ENCODE measurements at places on chromosomes 6 and 20. TPM values are rescaled to one million over a fixed set of nuclear protein-coding genes. Genes with fewer than 3 reads are reported as not detected.
A peak's percentile ranks its signal among the peaks of the same experiment; 100 is the strongest.

- no peak for DNase-seq
Measured at GRCh38 chr20:50574108-50574507, 63.9 kb downstream of the PTPN1 start.

- DNase-seq = no peak
Measured at GRCh38 chr20:13322198-13322597, 101.1 kb downstream of the ISM1 start.

The FAM83C gene
- not detected for total RNA-seq

The HLA-DMA gene
- 10.3 TPM for total RNA-seq

GRCh38 chr6:35319346-35320030 lies 21.9 kb downstream of the DEF6 start:
- DNase-seq = no peak

GRCh38 chr6:43903739-43904290 lies 133.8 kb downstream of the VEGFA start:
- DNase-seq = no peak

The LPA gene
- not detected for total RNA-seq

The IL17A gene
- not detected for total RNA-seq

- peak; percentile 89 for DNase-seq
Measured at GRCh38 chr6:39430871-39431523, 108.5 kb upstream of the KCNK16 start.

The IYD gene
- total RNA-seq = not detected

GRCh38 chr6:6823568-6824224 lies 235.2 kb downstream of the LY86 start:
- DNase-seq = no peak

GRCh38 chr20:9076440-9076839 lies 7.6 kb downstream of the PLCB4 start:
- no peak for DNase-seq

DNA sequence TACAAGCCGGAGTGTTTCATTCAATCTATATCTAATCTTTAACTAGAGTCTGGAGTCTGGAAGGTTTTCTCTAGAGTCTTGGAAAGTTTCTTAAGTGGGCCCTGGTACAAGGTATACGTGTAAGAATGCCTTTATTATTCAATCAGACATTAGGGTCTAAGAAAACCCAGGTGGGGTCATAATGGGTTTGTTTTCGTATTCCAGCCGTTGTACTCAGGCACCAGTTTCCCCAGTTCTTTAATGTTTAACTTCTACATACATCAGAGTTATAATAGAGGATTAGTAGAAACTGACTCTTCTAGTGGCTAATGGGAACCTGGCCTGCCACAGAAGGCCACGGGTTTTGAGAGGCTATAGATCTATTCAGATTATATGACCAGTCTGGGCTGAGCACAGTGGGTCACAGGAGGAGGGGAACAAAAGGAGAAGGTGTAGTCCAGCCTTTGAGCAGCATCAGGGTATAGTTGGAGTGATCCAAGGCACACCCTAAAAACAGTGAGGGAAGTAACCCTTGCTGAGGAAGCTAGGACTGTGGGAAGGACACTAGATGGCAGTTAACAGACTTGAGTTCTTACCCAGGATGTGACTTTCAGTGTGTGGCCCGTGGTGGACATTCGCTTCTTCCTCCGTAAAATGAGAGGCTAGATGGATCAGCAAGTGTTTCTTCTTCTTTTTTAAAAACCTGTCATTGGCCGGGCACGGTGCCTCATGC lies 15.5 kb downstream of the FAM83B start:
- no peak for DNase-seq

GRCh38 chr6:101826678-101827077 lies 433.2 kb downstream of the GRIK2 start:
- no peak for DNase-seq

All from H4 (cell line).